A549 treated with Hydrocortisone at 1 μM for 4 hours (cell line): ENCODE measurements at places on chromosomes 12 and 14. TPM values are rescaled to one million over a fixed set of nuclear protein-coding genes. Genes with fewer than 3 reads are reported as not detected.

The LTBP2 gene
- total RNA-seq: 7.6 to 12.4 TPM (median 10.8 TPM) in 5 replicates

The ADAM20 gene
- not detected in 5 replicates for total RNA-seq

The PNP gene
- 141 to 164 TPM (median 143 TPM) in 5 replicates for total RNA-seq

The PIWIL1 gene
- not detected in 5 replicates for total RNA-seq

The GALNT6 gene
- 2.4 to 4.3 TPM (median 3.1 TPM) in 5 replicates for total RNA-seq

The MAP1LC3B2 gene
- total RNA-seq: 0.47 to 1.6 TPM (median 1.3 TPM) in 5 replicates

The CLEC6A gene
- total RNA-seq: not detected in 5 replicates

The SSPN gene
- 0.37 to 0.63 TPM (median 0.47 TPM) in 5 replicates for total RNA-seq

The KERA gene
- total RNA-seq: not detected in 5 replicates

The KRT75 gene
- total RNA-seq: 0.07 to 0.18 TPM (median 0.09 TPM) in 5 replicates

The LMO3 gene
- not detected in 5 replicates for total RNA-seq

The PDE3A gene
- 2.1 to 4.0 TPM (median 3.2 TPM) in 5 replicates for total RNA-seq

The ACOT6 gene
- total RNA-seq: not detected in 5 replicates

The LRRC10 gene
- total RNA-seq: not detected in 5 replicates

The EGLN3 gene
- 4.1 to 5.4 TPM (median 4.9 TPM) in 5 replicates for total RNA-seq

The MYO1H gene
- total RNA-seq: not detected in 5 replicates
